WERI-Rb-1 (cell line): ENCODE measurements at places on chromosomes 12 and 14.

GRCh38 chr14:58907803-58908202 is 270.0 kb downstream of the DACT1 start:
- no peak for DNase-seq

- DNase-seq, result no peak
Observed at GRCh38 chr12:88957358-88957757, 377.1 kb upstream of the KITLG start.

DNA sequence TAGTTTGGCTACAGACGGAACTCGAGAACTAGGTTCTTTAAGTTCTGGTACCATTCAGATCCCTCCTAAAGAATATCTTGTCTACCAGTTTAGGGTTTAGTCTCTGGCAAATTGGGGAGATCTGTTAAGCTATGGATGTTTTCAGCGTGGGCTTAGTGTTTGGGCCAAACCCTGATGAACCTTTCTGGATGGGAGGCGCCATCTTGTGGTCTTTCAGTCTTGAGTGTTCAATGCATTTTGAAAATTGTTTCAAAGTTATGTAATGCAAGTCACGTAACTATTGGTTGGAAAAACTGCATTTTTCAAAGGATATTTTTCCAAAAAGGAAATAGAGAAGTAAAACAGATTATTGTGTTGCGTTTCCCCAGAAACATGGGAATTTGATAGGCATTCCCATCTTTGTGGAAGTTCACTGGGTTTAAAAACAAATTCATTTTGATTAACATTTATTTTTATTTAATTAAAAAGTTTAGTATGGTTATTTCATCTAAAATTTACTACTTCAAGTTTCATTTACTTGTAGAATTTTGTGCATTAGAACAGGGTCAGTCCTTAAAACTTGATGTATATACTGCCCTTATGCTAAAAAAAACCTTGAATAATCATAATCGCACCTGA is 169.0 kb downstream of the PRIMA1 start:
- DNase-seq, result peak; percentile 33

GRCh38 chr12:89108265-89108664 is 244.0 kb downstream of the DUSP6 start:
- no peak for DNase-seq

- no peak for DNase-seq
Observed at GRCh38 chr12:95699579-95699978, 91.0 kb downstream of the NTN4 start.

GRCh38 chr12:87758271-87758670 is 270.9 kb downstream of the C12orf50 start:
- no peak for DNase-seq

- no peak for DNase-seq
Observed at GRCh38 chr14:105501504-105502291, 10.7 kb downstream of the TEDC1 start.

- no peak for DNase-seq
Observed at GRCh38 chr14:31038521-31039166, 12.5 kb upstream of the STRN3 start.

- no peak for DNase-seq
Observed at GRCh38 chr14:96158735-96159134, 45.9 kb upstream of the BDKRB2 start.

DNA sequence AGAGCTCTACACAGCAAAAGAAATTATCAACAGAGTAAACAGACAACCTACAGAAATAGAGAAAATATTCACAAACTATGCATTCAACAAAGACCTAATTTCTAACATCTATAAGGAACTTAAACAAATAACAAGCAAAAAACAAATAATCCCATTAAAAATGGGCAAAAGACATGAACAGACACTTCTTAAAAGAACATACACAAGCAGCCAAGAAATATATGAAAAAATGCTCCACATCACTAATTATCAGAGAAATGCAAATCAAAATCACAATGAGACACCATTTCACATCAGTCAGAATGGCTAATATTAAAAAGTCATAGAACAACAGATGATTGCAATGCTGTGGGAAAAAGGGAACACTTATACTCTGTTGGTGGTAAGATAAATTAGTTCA is 100.7 kb upstream of the LGR5 start:
- DNase-seq, result no peak

- peak; percentile 48 for DNase-seq
Observed at GRCh38 chr14:101965181-101965544, 790 bp downstream of the DYNC1H1 start.

DNA sequence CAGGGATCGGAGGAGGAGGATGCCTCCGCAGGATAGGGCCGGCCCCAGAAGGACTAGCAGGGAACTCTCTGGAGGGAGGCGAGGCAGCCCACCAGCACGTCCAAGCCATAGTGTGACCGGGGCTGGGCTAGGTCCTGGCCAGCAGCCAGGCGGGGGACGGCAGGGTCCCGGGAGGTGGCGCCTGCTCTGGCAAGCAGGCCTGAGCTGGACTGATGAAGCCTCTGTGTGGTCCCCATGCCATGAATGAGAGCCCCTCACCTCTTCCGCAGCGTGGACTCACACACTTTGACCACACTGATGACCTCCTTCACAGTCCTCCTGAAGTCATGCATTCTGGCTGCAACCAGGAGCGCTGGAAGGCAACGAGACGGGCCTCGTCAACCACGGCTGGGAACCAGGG is 19.8 kb upstream of the BTBD6 start:
- no peak for DNase-seq

DNA sequence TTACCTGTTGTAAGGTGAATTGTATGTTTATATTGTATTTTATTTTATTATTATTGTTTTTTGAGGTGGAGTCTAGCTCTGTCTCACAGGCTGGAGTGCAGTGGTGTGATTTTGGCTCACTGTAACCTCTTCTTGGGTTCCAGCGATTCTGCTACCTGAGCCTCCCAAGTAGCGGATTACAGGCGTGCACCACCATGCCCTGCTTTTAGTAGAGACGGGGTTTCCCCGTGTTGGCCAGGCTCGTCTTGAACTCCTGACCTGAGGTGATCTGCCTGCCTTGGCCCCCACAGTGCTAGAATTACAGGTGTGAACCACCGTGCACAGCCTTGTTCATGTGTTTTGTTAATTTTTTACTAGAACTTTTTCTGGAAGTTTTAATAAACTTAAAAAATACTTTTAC is 3.8 kb downstream of the ATF7IP start:
- DNase-seq, result no peak

DNA sequence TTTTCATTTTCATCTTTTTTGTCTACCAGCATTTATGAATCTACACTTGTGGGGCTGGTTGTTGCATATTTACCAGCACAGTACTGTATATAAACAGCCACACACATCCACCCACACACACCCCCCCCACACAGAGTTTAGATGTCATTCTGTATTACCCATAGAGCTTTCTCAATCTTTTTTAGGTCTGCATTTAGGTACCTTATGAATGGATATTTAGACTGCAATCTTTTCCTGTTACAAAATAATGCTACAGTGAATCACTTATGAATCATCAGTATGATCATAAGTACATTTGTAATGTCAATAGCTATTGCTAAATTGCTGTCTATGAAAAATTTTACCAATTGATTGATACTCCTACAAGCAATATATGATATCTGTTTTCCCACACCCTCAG is 67.3 kb upstream of the STK38L start:
- DNase-seq, result no peak

- no peak for DNase-seq
Observed at GRCh38 chr12:75660805-75661404, 149.5 kb upstream of the KRR1 start.

GRCh38 chr14:61343471-61343870 is 22.1 kb downstream of the PRKCH start:
- DNase-seq, result no peak

DNA sequence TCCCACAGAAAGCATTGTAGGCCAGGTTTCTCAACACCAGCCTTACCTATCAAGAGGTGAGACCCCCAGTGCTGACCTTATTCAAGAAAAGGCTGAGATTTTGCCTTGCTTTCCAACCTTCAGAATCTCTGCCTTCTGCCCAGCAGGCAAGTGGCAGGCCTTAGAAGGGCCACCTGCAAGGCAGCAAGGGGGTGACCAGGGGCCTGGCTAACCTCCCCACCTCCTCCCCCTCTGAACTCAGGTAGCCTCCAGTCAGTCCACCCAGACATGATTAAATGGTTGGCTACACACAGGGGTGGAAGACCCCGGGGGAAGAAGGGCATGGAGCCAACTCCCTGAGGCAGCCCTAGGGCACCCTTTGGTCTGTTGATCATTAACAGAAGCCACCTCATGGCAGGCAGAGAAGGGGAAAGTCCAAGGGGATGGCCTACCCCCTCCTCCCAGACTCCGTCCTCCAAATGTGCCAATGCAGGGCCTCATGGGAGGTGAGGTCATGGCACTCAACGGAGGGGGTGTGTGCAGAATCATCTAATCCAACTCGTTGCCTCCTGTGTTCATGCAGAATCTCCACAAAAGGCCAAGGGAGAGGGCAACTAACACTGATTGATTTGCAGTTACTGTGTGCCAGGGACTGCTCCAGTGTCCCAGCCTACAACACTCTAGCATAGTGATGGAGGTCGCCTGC is 8.5 kb downstream of the ZFP36L1 start:
- no peak for DNase-seq

DNA sequence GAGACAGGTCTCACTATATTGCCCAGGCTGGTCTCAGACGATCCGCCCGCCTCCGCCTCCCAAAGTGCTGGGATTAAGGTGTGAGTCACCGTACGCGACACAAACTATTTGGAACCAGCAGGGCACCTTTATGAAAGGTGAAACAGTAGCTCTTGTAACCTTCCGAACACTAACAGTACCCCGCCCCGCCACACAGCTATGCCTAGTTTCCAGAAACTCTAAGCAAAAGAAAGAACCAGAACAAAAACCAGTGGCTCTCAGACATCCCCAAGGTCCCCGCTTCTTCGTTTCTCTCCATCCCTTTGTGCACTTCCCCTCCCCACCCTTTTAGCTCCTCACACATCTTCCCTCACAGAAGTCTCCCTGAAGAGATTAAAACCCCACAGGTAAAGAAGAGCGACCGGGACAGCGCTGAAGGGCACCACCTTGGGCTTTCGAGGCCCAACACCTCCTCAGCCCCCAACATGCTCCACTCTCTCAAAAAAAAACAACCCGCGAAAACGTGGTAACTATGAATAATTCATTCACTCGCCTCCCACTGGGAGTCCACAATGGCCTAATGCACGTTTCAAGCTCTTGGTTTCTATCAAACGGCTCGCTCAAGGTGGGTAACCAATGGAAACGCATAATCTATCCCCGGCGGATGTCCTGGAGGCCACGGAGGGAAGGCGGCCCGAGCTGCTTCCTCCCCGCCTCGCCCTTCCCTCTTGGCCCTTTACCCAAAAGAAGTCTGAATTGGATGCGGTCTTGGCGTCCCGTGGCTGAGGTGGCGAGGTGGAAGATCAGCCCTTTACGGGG is 877 bp downstream of the BAG5 start:
- DNase-seq, result no peak

DNA sequence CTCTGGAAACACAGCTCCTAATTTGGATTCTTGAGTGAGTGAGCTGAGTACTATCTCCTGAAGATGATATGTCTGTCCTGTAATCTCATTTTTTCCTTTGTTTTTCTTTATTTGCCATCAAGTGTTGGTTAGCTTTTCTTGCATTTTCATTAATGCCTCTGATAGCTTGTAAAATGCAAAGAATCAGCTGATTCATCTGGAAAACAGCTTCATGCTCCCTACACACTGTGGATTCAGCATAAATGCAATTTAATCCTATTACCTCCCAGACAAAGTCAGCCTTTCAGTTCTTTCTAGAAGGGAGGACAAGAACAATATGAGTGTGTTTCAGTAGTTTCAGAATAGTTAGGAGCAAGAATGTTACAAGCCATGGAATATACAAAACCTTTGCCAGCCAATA is 79.4 kb downstream of the DACT1 start:
- no peak for DNase-seq

DNA sequence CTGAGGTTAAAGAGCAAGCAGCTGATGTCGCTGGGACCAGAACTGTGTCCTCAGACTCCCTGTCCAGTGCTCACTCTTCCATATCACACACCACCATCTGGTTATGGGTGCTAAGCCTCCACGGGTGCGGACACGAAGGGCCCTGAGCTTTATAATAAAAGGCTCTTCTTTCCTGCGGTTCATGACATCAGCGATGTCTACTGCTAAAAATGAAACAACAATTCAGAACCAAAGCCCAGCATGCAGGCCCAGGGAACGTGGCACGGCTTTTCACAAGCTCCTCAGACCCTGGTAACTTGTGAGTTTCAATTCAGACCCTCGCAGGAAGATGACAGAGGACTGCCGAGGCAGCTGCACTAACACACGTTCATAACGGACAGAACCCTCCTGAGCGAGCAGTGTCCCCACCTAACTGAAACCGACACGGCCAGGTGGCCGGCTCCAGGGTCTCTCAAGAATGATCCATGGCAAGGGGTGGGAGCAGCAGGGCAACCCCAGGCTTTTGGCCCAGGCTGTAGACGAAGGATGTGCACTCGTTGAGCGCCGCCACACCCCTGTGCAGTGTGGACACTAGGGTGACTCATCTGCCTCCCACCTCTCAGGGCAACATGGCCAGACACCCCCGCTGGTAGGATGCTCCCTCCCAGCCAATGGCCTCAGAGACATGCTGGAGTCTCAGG is 180.3 kb downstream of the CALM1 start:
- no peak for DNase-seq

GRCh38 chr12:94112121-94112520 is 36.3 kb upstream of the PLXNC1 start:
- no peak for DNase-seq

GRCh38 chr14:87566991-87567390 is 426.0 kb downstream of the GALC start:
- DNase-seq, result no peak

DNA sequence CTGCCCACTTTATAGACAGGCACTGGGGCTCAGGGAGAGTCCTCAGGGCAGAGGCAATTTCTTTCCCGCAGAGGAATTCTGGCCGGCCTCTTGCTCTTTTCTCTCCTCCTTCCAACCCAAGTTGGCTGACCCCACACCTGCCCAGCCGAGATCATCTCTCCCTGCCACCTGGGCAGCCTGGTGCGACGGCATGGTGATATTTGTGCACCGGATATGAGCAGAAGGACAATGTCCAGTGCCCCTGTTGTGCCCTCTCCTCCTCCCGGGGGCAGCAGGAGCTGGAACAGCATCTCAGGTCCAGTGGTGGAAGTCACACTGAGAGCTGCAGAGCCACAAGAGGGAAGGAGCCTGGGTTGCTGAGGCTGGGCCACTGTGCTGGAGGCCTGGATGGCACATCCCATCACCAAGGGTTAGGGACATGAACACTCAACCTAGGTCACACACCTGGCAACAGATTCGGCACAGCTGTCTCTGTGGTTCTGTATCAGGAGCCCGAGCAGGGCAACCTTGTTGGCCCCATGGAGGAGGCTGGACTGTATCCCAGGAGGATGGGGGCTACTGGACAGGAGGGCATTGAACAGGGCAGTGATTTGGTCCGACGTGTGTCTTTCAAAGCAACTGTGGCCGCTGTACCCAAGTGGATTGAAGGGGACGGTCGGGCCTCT is 57.7 kb upstream of the DIO3 start:
- no peak for DNase-seq

- no peak for DNase-seq
Observed at GRCh38 chr12:5102261-5102789, 58.6 kb downstream of the KCNA5 start.

DNA sequence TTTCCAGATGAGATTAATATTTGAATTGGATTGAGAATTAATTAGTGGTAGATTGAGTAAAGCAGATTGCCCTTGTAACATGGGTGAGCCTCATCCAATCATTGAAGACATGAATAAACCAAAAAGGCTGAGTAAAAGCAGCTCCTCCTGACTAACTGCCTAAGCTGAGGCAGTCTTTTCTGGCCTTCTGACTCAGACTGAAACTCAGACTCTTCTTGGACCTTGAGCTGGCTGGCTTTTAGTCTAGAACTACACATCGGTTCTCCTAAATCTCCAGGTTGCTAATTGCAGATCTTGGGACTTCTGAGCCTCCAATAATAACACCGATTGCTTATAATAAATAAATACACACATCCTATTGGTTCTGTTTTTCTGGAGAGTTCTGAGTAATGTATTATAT is 24.0 kb downstream of the FKBP11 start:
- no peak for DNase-seq
